ENCODE measurements at places on chromosomes 4 and X.
A peak's percentile ranks its signal among the peaks of the same experiment; 100 is the strongest.

- DNase-seq, result no peak
Observed at GRCh38 chr4:94516999-94517398, 65.3 kb downstream of the PDLIM5 start.

DNA sequence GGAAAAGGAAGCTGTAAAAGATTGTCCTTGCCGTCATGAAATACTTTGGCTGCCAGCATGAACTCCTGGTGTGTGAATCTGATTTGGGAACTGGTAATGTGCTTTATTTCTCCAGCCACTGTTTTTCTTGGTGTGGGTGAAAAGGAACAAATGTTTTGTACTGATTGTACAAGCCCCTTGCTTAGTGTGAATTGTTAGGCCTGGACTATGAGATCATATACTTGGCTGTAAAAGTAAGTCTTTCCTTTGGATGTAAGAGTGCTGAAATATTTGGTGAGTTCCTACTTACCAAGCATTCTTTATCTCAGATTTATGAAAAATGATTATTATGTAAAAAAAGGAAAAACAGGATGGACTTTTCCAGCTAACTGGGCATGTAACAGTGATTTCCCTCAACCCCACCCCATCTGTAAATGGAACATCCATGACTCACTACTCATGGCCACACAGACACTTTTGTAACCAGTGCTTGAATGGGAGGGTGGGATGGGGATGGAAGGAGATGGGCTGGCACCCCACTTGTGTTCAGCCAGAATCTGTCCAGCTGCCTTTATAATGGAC, 6.3 kb downstream of the FNIP2 start:
- no peak for DNase-seq

DNA sequence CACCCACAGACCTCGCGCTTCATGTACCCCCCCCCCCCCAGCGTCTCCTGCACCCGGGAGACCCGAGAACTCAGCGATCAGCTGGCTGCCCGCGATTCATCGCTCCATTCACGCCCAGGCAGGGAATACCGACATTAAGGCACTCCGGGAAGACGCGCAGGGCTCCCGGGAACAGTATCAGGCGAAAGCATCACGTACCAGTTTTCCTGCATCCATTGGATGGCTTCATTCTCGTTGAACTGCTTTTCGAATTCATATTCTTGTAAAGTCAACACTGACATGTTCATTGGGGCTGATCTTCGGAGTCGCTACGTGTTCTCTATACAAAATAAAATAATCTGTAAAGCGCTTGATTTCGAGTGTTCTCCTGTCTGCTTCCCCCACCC, 373 bp downstream of the ELOVL6 start:
- no peak for DNase-seq

- DNase-seq, result no peak
Observed at GRCh38 chrX:111182997-111183396, 87.0 kb downstream of the PAK3 start.

DNA sequence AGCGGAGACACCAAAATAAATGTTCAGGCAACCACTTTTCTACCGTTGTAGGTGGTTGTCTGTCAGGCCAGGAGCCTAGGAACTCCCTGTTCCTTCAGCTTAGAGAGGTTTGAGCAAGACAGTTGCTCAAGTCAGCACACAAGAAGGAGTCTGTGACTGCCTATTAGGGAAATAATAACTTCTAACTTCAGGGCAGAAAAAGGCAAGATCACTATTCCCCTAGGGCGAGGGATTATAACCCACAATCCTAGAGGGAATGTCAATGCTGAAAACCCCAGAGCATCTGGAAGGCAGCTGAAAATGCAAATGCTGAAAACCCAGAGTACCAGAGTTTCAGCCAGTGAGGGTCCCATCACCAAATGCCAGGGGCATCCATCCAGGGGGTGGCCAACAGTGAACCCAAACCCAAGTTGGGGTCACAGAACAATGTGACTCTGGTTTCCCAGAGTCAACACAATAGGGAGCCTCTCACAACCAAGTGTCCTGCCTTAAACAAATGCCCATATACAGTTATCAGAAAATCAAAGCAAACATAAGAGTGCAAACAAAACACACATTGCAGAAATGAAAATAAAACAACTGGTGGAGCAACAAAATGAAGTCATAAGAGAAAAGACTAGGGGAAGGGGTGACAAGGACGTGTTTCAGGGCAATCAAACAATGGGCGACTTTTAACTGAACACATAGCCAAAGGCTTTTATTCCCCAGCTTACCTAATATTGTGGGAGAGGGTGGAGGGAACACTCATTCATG, 27.6 kb downstream of the MORF4L2 start:
- DNase-seq, result no peak

DNA sequence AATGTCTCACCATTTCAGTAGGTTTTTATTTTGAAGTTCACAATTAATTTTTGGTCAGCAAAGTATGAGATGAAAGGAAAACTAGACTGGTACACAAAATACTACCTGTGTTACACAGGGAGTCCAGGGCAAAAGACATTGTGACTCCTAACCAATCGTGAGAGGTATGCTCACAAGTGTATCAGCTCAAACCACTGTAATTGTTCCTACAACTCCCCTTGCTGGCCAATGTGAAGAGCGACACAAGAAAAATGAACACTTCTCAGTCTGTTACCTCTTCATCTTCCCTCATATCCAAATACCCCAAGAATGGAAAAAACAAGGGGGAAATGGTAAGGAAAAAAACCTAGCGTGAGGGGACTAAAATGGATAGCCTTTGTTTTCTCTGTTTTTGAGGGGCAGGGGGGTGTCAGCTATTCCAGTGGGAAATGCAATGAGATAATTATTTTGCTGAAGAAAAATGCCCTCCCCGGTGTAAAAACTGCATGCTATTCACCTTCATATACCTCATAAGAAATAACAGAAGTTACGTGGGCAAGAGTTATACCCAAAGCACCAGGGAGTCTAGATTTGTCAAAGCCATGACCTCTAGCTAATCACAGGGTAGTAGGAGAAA, 30.6 kb upstream of the NSUN7 start:
- peak; percentile 66 for DNase-seq

DNA sequence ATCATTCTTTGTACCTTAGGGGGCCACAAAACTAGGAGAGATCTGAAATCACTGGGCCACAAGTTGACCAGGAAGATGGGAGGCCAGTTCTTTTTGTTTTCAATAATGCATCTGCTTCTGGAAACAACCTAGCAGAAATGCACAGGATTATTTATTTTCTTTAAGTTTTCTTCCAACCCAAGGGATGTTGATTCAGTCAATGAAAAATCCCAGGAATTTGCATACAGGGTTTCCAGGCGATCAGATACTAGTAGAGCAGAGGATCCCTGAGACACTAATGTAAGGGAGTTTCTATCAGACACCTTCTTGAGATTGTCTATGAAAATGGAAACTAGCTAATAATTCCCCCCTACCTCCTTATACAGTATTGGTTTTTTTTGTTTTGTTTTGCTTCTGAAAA, 7.4 kb downstream of the ATOH1 start:
- DNase-seq, result no peak

DNA sequence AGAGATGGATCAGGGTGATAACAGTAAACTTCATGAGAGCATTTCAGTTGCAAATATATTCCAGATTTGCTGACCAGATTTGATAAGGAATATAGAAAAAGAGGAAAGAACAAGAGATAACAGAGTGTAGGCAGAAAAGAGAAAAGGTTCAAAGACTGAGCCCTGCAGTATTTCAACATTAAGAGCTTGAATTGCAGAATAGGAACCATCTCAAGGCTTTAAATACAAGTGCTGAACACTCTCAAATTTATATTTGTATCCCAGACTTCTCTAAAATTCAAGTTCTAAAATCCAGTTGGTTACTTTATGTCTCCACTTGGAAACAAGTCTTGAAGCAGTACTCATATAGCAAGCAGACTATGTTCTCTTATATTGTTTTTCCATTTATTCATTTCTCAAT, 9.7 kb upstream of the MYOZ2 start:
- no peak for DNase-seq

- DNase-seq, result no peak
Observed at GRCh38 chr4:152107736-152108500, 347.1 kb upstream of the GATB start.

DNA sequence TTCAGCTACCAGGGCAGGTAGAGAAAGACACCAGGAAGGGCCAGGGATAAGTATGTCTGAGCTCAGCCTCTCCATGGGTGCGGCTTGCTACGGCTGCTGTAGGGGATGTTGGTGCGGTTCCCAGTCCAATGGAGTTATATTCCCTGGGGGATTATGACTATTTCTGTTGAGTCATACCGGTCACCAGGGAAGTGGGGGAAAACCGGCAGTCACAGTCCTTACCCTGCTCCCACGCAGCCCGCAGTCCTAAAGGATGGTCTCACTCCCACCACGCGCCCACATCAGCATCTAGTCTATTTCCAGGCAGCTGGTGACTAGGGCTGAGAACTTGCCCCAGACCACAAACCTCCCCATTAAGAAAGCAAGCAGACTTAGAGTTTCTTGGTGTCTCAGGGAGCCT, 191.6 kb downstream of the VEGFC start:
- DNase-seq, result no peak

DNA sequence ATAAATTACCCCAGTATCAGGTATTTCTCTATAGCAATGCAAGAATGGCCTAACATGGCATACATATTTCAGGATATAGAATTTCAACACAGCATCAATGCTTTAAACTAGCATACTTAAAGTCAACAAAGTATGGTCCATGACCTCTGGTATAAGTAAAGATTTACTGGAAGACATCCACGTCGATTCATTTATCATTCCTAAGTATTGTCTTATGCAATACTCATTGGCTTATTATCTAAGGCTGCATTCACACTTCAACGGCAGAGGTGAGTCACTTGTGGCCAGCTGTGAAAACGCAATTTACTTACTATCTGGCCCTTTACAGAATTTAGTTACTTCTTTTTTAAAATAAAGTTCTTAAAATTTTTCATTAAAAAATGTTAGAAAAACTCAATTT, 42.6 kb downstream of the ADGRA3 start:
- no peak for DNase-seq

GRCh38 chr4:168264903-168265302, 53.6 kb downstream of the DDX60 start:
- DNase-seq, result no peak

- DNase-seq, result no peak
Observed at GRCh38 chr4:55793479-55793878, 26.1 kb upstream of the EXOC1L start.

- no peak for DNase-seq
Observed at GRCh38 chr4:157739242-157739641, 433.6 kb downstream of the GASK1B start.

GRCh38 chr4:182717788-182718583, 199.2 kb downstream of the DCTD start:
- no peak for DNase-seq

DNA sequence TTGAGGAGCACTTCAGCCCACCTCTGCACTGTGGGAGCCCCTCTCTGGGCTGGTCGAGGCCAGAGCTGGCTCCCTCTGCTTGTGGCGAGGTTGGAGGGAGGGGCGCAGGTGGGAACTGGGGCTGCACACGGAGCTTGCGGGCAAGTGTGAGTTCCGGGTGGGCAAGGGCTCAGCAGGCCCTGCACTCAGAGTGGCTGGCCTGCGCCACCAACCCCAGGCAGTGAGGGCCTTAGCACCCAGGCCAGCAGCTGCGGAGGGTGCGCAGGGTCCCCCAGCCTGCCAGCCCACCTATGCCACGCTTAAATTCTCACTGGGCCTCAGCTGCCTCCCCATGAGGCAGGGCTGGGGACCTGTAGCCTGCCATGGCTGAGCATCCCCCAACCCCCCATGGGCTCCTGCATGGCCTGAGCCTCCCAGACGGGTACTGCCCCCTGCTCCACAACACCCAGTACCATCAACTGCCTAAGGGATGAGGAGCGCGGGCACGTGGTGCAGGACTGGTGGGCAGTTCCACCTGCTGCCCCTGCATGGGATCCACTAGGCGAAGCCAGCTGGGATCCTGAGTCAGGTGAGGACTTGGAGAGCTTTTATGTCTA, 110.9 kb downstream of the SLC39A8 start:
- no peak for DNase-seq

- DNase-seq, result no peak
Observed at GRCh38 chrX:150334981-150335380, 28.1 kb upstream of the MAMLD1 start.

DNA sequence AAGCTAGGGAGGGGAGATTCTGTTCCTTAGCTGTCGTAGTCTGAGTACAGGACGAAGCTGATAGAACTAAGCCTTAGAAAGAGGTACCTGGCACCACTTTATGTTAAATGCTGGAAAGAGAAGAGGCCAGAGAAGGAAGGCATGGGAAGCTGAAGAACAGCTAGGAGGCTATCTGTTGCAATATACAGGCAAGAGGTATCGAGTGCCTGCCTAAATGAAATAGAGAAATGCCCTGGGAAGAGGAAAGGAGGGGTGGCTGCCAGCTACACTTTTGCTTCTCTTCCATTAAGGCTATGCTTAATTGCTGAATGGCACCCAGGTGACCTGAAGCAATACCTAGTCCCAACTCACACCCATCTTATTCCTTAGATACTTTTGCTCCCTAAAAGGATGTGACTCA, 380.4 kb upstream of the FGF13 start:
- no peak for DNase-seq

DNA sequence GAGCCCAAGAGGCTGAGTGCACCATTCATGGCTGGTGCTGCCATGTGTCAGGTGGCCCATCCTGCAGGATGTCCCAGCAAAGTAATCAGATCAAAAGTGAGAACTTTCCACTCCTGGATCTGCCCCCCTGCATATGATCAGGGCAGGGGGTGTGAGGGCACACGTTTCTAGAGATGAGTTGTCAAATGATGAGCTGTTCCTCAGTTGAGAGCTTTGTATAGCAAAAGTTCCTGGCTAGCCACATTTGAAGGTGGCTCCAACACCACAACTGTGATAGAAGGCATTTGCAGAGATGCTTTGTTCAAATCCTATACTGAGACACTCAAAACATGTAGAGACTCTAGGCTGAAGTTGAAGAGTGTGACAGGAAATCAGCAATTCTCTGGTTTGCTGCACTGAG, 501.8 kb downstream of the BCOR start:
- DNase-seq, result peak; percentile 15

DNA sequence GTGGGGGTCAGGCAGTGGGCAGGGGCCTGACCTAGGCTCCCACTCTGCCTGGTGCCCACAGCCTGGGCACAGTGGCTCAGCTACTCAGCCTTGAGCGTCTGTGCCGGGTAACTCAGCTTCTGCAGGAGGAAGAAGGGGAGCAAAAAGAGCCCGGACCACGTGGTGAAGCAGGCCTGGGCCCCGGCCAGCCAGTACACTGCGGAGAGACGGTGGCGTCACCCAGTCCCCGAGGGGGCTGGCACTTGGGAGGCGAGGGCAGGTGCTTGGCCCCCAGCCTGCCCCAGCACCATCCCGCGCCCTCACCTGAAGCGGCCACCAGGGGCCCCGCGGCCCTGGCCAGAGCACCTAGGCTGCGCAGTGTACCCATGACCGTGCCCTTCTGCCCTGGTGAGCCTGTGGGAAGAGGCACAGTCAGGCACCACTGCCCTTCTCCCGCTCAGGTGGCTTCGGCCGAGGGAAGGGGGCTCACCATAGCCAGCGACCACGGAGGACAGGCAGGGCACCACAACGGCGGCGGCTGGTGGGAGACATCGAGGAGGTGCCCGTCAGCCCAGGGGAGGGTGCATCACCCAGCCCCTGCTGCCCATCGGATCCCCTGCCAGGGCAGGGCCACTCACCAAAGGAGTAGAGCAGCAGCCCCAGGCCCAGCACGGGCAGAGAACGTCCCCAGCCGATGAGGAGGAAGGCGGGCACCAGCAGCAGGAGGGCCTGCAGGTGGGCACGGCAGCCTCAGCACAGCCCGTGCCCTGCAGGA, 32.3 kb downstream of the NOP14 start:
- no peak for DNase-seq

GRCh38 chrX:70508296-70508911, 63.8 kb downstream of the DLG3 start:
- DNase-seq, result peak; percentile 62

GRCh38 chr4:111494971-111495370, 650.3 kb upstream of the FAM241A start:
- no peak for DNase-seq
